ENCODE measurements at places on chromosomes 1 and 21.

DNA sequence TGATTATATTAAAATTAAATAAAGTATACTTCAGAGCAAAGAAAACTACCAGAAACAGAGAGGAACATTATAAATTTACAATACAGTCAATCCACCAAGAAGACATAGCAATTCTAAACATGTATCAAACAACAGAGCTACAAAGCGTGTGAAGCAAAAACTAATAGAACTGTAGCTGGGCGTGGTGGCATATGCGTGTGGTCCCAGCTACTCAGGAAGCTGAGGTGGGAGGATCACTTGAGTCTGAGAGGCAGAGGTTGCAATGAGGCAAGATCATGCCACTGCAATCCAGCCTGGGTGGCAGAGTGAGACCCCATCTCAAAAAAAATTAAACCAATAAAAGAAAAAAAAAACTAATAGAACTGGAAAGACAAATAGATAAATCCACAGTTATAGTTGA, 12.3 kb downstream of the CCDC185 start:
- no peak for DNase-seq

DNA sequence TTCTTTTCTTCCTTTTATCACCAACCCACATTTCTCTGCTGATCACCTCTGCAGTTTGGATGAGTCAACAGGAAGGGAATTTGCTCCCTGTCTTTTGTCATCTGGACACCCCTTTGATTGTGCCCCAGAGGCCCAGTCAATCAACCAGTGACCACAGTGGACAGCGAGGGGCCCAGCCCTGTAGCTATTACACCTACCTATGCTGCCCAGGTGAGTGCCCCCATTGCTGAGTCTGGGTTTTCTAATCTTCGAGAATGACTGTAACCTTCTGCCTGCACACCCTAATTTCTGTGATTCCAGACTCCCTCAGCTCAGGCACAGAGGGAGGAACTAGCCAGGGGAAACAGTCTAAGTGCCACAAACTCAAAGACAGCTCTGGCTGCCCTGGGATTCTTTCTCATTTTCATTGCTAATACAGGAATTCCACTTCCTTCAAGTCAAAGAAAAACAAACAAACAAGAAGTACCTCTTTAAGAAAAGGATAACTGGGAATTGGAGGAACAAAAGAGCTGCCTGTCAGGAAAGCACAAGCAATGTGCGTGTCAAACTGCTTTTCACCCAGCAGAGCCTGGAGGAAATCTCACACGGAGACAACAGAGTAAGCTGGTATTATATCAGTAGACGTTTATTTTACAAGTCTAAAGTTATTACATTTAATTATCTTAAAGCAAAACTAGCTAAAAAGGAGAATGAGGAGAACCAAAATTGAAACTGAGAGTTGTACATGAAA, 311.1 kb downstream of the AJAP1 start:
- no peak for DNase-seq

GRCh38 chr1:232423591-232423990, 206.3 kb downstream of the SIPA1L2 start:
- DNase-seq = no peak

DNA sequence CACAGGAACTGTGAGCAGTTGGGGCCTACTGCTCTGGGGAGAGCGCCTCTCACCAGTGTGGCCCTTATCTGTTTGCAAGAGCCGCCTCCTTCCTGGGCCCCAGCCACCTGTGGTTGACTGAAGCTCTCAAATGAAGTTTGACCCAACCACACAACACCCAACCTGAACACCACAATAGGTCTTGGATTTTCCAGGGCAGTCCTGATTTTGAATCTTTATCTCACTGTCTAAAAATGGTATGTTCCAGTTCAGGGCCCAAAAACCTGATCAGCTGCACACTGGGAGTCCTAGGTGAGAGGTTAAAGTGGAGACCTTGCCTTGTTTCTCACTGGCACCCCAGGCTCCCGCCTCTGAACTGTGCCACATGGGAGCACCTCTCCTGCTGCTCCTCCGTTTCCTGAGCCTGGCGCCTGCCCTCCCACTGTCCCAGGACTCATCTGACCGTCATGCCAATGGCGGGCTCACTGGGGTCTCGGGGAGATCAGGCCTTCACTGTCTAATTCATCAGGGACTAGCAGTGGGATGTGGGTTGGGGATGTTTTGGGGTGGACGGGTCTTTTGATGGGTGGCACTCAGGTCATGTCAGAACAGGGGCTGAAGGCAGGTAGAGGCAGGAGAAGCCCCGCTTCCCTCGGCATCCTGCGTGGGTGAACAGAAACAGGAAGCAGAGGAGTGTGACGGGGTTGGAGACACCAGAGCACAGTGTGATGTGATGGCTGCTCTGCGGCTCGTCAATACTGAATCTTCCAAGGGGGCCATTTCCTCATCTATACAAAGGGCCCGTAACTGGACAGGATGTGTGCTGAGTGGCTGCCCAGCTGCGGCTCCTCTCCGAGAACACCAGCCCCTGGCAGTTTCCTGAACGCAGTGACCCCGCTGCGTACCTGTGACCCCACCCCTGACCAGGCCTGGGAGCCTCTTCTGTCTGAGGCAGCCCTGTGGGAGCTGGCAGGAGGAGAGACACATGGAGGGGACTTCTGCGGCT, 59.6 kb upstream of the ITPKB start:
- DNase-seq = peak; percentile 77

DNA sequence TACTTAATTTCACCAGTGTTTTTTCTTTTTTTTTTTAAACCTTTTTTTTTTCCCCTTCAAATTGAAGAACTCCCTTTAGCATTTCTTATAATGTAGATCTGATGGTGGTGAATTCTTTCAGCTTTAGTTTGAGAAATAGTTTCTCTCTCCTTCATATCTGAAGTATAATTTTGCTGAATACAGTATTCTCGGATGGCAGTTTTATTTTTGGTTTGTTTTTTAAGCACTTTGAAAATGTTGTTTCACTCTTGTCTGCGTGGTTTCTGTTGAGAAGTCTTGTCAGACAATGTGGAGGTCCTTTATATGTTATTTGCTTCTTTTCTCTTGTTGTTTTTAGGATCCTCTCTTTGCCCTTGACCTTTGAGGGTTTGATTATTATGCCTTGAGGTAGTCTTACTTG, 135.1 kb downstream of the RPS6KC1 start:
- DNase-seq = no peak

- no peak for DNase-seq
Measured at GRCh38 chr1:163876546-163876945, 554.8 kb downstream of the NUF2 start.

GRCh38 chr1:195193134-195193533, 1415.1 kb downstream of the KCNT2 start:
- DNase-seq = no peak

- no peak for DNase-seq
Measured at GRCh38 chr1:65421351-65422025, 1.0 kb downstream of the LEPR start.

DNA sequence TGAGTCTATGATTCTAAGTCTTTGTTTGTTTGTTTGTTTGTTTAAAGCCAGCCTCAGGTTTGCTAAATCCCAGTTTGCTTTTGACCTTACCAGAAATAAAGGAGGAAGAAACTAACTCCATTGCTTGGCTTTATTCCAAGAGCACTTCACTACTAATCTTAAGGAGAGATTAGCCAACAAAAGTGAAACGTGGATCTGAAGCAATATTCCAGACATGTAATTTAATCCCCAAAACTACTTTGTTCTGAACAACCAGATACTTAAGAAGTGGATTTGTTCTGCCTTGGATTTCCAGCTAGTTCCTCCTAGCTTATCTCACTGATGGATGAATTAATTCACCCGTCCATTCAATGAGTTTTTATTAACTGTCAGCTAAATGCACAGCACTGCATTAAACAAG, 15.9 kb upstream of the CEP350 start:
- no peak for DNase-seq

DNA sequence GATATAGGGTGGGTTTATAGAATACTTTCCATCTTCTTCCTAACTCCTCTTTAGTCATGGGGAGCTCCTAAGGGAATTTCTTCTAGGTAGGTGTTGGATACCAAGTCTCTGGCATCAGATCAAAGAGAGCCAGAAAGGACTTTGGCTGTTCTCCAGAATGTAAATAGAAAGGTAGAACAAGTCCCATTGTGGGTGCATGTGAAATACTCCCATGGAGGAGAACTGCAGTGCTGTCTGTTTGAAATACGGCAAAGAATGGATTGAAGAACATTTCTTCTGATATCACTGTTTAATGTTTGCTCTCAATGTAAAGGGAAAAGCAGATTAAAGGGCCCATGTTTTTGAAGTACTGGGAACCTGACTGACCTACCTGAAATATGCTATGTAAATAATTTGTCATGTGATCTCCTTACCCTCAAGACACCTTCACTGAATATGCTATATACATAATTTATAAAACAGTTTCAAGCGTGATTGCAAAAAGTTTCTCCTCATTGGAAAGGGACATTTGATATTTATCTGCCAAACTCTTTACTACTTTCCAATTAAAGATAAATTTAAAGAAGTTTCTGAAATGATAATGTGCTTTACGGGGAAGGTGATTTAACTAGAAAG, 65.9 kb downstream of the LAMC1 start:
- no peak for DNase-seq

GRCh38 chr1:169495046-169495775, 9.5 kb upstream of the SLC19A2 start:
- DNase-seq = no peak

DNA sequence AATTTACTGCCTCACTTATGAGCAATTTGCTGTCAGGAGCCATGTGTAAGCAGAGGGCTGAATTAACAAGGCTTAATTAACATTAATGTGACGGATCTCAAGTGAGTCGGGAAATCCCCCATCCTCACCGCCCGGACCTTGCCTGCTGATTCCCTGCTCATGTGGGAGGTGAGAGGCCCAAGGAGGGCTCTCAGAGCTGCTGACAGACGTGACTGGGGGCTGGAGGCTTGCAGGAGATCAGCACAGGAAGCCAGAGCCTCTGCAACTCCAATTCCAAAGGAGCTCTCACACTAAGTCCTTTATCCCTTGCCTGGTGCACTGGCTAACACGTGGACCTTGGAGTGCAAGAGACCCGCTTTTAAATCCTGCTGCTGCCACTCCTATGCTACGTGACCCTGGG, 19.4 kb downstream of the LRP8 start:
- no peak for DNase-seq

GRCh38 chr1:10597492-10598388, 123.0 kb downstream of the PEX14 start:
- no peak for DNase-seq

DNA sequence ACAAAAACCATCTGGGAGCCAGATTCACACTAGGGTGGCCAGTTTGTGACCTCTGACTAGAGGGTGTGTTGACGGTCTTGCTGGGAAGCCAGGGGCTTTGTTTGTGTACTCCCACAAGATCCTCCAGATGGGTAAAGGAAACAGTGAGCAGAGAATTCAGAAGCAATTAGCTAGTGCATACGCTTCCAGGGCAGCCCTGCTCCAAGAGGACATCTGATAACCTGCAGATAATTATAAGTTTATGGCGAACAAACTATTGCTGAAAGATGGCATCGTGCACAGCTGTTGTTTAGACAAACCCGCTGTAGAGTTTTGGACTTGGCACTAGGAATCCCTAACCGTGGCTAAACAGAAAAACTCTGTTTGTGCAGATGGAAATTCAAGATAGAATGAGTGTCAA, 326.4 kb downstream of the TGFB2 start:
- DNase-seq = no peak

- DNase-seq = peak; percentile 42
Measured at GRCh38 chr1:15410223-15410883, 665 bp downstream of the EFHD2 start.

- no peak for DNase-seq
Measured at GRCh38 chr1:19480282-19480681, 5.1 kb downstream of the CAPZB start.

DNA sequence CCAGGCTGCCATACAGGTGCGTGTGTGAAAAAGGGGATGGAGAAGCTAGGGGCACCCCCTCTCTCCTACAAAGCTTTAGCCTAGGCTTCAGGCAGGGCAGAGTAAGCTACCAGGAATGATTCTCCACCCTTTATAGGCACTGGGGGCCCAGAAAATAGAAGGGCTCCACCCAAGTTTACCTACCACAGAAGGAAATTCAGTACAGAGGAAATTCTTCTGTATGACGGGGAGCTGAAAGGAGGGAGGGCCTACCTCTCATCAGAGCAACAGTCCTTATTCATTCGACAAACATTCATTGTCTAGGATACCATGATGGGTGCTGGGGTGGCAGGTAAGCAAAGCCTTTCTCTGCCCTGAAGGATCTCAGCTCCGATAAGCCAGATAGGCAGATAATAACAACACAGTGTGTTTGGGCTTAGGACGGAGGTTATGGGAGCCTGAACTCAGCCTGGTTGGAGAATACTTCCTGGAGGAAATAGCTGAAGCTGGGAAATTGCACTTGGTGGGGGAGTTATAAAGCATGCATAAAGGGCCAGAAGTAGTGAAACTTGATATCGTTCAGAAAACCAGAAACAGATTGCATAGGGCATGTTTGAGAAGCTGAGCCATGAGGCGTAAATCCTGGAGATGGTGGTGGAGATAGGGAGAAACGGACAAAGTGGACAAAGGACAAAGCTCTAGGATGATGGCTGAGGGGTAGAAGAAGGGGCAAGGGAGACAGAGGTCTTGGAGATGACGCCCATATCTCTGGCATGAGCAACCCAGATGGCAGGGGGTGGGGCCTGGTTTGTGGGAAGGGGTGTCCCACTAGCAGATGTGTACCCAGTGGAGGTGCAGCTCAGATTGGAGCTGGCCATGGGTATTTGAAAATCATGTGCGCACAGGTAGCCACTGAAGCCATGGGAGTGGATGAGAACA, 5.3 kb upstream of the P3R3URF start:
- no peak for DNase-seq

GRCh38 chr21:45615145-45615711, 28.3 kb upstream of the PCBP3 start:
- DNase-seq = peak; percentile 77

- peak; percentile 46 for DNase-seq
Measured at GRCh38 chr1:86914998-86915736, 732 bp downstream of the HS2ST1 start.

GRCh38 chr1:21139601-21140000, 37.1 kb downstream of the EIF4G3 start:
- no peak for DNase-seq

DNA sequence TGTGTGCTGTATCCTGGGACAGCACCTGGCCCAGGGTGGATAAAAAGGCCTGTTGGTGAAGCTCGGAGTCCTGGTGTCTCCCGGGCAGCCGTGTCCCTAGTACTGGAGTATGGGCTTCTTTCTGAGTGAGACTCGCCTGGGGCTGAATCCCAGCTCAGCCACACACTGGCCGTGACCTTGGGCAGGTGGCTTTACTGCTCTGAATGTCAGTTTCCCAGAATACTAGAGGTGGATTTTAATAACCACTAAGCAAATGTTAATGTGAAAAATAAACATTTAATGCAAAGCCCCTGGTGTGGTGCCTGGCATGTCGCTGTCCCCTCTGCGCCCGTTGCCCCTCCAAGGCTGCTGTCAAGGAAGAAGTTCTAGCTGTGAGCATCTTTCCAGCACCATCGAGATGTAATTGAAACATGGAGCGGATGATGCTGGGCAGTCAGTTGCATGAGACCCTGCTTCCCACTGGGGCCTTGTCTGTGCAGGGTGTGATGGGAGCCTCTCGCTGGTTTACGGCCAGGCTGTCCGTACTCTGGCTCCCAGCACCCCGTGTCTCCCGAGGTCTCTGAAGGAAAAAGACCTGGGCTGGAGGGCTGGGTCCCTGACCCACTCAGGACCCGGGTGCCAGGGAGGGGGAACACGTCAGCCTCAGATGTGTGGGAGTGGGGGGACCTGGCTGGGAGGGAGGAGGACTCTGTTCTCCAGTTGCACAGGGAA, 527.8 kb downstream of the MATN1 start:
- no peak for DNase-seq

GRCh38 chr1:204177133-204177532, 11.0 kb upstream of the REN start:
- DNase-seq = no peak

- DNase-seq = no peak
Measured at GRCh38 chr1:208159555-208160258, 84.5 kb downstream of the PLXNA2 start.

All from stimulated activated naive CD8-positive, alpha-beta T cell treated with anti-CD3 and anti-CD28 coated beads, Interleukin-15, Interleukin-2, amounts not matched to agents 100 U/mL and 50 U/mL, for 24 hours (primary cell).